Activated CD4-positive, alpha-beta T cell treated with anti-CD3 and anti-CD28 coated beads, Interleukin-2, amount 50 U/mL, for 1 hour (primary cell): ENCODE measurements at places on chromosomes 2 and 18.
A peak's percentile ranks its signal among the peaks of the same experiment; 100 is the strongest.

- no peak for DNase-seq
Measured at GRCh38 chr18:38606841-38607240, 1041.2 kb upstream of the CELF4 start.

GRCh38 chr2:26957534-26957933 is 12.9 kb upstream of the MAPRE3 start:
- no peak for DNase-seq

GRCh38 chr18:12026562-12026961 is 45.3 kb downstream of the IMPA2 start:
- DNase-seq, result no peak

DNA sequence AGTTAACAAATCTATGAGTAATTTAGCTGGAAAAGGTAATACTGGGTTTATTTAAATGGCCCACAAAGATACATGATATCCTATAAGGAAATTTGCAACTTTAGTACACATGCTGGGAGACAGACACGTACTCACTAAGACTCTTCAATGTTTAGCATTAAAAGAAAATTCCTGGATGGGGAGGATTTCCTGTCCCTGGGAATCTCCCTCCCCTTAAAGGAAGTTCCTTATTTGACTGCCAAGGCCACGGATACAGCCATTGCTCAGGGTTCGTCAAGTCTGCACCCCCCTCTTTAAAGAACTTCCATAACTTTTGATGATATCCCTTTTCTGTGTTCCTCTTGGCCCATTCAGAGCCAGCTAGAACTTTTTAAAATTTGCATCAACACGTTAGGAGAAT is 267.6 kb downstream of the CD226 start:
- DNase-seq, result no peak

DNA sequence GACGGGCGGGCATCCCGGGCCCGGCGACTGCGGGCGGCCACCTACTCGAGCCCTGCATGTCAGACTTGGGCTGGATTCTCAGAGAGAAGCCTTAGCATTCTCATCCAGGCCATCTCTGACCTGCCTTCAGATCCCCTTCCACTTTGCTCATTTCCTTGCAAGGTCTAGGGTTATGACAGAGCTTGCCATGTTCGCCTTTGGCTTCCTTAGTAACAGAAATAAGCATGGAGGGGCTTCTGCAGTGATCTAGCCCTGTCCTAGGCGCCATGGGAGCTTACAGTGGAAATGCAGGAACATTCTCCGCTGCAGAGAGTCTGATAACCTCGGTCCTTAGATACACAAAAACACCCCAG is 632 bp upstream of the ACVR1 start:
- no peak for DNase-seq

DNA sequence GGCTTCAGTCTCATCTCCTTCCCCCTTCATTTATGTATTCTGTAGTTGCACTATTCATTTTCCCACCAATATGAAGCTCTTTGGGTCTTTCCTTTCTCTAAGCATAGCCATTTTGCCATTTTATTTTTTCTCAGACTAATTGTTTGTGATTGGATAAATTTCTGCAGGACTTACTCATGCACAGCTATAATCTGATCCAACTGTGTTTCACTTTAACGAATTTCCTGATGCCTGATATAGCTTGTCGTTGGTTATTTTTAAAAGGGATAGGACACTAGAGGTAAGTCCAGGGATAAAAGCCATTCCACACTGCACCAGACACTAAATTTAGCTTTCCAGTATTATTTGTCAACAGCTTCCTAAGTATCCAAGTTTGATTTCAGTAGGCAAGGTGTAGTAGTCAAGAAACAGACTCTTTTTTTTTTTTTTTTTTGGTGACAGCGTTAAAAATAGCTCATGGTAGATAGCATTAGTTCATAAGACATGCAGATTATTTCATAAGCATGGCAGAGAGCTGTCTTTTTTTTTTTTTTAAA is 17.4 kb downstream of the ASB18 start:
- DNase-seq, result no peak

DNA sequence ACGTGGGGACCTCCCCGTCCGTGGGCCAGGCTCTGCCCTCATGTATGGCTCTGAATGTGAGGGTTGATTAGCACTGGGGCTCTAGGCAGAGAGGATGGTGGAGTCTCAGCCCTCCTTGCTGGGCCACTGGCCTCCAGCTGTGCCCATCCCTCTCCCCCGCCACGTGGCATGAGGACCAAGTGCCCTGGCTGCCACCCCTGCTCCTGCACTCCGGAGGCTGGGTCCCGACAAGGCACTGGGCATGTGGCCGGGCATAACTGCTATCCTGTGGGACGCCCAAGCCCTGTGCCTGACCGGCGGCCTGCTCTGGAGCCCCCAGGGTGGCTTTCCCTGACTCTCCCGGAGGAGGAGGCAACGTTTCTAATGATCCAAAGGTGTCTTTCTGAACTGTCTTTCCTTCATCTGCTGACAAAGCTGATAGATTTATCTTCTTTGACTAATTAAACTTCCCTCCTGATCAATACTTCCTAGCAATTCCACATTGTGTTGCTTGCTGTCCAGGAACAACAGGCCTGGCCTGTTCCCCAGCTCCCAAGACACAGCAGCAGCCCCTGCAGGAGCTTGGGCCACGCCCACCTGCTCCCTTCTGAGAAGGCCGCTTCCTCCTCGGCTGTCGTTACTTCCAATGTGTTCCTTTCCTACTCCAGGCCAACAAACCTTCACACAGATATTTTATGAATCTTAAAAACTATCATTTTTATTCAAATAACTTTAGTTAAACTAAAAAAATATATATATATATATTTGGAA is 132.0 kb downstream of the SNTG2 start:
- DNase-seq, result no peak

GRCh38 chr2:98149333-98149697 is 62.3 kb downstream of the VWA3B start:
- no peak for DNase-seq

GRCh38 chr2:230161184-230161583 is 58.6 kb downstream of the SP110 start:
- no peak for DNase-seq

DNA sequence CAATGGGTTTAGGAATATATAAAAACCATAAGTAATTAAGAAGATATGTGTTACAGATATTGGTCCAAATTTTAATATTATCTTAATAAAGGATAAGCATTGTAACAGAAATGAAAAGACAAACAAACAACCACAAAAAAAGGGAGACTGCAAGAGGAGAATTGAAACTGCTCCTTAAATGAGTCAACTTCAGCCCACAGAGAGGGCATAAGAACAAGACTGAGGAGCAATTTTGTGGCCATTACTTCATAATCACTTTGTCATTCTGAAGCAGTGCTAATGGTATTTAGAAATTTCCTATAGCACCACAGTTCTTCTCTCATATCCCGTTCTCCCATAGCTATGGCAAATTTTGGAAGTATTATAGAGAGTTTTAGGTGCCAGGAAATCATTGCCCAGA is 193.2 kb upstream of the HNMT start:
- no peak for DNase-seq

GRCh38 chr2:241491549-241492173 is 16.7 kb downstream of the STK25 start:
- DNase-seq, result no peak

DNA sequence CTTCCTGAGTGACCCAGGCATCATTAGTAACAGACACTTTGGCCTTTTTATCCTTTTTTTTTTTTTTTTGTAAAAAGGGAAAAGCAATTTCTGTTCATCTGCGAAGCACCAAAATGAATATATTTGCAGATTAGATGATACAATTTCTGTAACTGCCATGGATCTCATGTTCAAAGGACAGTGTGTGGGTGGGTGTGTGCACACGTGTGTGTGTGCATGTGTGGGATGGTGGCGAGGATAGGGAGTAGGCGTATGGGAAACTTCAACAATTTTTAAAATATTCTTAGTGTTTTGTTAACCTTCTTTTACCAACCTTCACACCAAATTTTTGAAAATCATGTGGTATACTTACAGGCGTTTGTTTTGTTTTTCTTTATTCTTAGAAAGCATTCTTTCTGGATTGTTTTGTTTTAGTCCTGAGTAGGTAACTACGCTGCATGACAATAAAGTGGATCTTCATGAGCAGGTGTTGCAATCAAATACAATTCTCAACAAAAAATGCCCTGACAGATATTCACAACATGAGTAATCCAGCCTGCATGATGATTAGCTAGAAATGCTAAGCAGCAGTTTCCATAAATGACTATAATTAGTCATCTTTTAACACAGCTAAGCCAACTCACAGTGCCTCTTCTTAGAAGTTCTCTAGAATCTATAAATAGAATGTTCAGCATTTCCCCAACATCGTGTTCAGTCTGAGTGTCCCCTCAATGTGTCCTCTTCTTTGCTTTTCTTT is 53.5 kb upstream of the RMDN2 start:
- DNase-seq, result no peak

- DNase-seq, result no peak
Measured at GRCh38 chr2:224894356-224894755, 147.9 kb downstream of the DOCK10 start.

GRCh38 chr2:127047054-127047453 is 59.9 kb downstream of the BIN1 start:
- no peak for DNase-seq

DNA sequence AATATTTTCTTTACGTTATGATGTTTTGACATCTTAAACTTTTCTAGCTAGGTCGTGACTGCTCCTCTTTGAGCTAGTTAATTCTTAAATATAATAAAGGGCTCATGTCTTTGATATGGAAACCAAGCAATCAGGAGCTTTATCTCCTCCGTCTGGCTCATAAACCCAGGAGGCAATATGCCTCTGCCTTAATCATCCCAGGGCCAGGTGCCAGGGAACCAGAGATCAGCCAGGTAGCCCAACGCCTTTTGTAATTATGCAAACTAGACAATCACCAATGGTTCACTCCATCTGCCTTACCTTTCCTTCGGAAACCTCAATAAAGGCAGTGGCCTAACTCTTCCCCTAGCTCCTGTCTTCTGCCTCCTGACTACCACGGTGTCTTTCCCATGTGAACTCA is 213.7 kb downstream of the KCNJ3 start:
- no peak for DNase-seq

GRCh38 chr2:28322981-28323396 is 69.7 kb upstream of the FOSL2 start:
- no peak for DNase-seq

DNA sequence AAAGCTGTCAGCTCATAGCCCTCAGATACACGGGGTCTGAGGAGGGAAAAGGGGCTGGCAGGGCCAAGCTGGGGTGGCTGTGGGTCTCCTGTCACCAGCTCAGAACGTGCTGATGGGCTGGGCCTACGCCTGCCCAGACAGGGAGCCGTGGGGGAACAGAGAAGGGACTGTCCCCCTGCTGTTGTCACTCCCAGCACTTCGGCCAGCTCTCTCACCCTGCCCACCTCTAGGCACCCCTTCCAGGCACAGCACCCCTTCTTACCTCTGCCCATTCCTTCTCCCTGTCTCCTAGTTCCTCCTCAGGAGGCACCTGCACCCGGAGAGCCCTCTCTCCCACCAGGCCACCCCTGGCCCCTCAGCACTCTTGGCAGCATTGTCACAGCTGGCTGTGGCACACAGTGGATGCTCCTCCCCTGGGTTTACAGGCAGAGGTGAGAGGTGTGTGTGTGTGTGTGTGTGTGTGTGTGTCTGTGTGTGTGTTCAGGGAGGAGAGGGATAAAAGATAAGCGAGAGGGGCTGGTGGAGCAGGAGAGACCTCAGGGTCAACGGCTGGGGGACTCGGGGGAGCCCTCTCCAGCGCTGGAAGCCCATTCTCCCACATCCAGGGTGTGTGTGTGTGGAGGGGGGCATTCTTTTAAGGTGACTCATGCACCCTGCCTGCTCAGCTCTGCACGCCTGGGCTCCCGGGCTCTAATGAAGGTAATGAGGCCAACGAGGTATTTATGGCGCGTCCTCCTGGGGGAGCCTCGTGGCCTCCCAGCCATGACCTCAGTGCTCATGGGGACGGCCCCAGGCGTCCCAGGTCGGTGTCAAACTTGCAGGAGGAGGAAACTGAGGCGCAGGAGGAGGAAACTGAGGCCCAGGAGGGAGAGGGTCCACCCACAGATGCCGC is 66.1 kb upstream of the SMAD7 start:
- DNase-seq, result no peak

- DNase-seq, result peak; percentile 9
Measured at GRCh38 chr2:223760838-223761502, 76.4 kb downstream of the AP1S3 start.

DNA sequence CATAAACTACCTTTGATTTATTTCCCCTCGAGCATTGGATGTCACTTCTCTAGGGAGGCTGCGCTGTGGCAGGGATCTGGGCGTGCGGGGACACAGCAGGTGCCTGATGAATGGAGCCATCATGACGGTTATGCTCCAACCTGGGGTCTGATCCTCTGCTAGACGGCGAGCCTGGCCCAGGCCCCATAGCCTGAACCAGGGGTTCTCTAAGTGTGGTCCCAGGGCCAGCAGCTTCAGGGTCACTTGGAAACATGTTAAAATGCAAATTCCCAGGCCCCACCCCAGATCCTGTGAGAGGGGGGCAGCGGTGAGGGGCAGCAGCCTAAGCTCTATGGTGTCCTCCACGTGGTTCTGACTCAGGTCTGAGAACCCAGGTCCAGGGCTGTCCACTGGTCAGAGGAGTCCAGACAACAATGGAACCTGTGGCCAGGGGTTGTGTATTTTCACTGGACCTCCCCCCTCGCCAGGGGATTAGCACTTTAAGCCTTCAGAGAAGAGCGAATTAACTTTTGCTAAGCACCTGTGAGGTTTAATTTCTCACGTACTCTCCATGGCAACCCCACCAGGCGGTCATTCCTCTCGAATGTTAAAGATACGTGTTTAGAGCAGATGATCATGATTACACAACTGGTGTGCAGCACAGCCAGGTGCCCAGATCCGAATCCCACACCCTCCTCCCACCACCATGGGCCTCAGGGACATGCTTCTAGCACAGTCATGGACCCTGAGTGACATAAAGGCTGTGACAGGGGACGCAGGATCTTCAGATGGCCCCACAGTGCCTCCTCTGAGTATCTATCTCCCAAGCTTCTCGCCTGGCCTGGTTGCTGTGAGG is 1.6 kb upstream of the ARHGEF4 start:
- no peak for DNase-seq

GRCh38 chr18:67282796-67283195 is 233.7 kb downstream of the DSEL start:
- no peak for DNase-seq

GRCh38 chr2:60706021-60706420 is 50.0 kb upstream of the PAPOLG start:
- no peak for DNase-seq
